ENCODE measurements at places on chromosomes 3 and 15. TPM values are rescaled to one million over a fixed set of nuclear protein-coding genes. Genes with fewer than 3 reads are reported as not detected.

SLC28A1 gene
- not detected for total RNA-seq

CBLB gene
- total RNA-seq, result 44.9 TPM

GRCh38 chr3:127383656-127384179 lies 95.9 kb upstream of the PRR20G start:
- no peak for DNase-seq

GRCh38 chr3:77186728-77187127 lies 146.8 kb downstream of the ROBO2 start:
- DNase-seq, result no peak

DNA sequence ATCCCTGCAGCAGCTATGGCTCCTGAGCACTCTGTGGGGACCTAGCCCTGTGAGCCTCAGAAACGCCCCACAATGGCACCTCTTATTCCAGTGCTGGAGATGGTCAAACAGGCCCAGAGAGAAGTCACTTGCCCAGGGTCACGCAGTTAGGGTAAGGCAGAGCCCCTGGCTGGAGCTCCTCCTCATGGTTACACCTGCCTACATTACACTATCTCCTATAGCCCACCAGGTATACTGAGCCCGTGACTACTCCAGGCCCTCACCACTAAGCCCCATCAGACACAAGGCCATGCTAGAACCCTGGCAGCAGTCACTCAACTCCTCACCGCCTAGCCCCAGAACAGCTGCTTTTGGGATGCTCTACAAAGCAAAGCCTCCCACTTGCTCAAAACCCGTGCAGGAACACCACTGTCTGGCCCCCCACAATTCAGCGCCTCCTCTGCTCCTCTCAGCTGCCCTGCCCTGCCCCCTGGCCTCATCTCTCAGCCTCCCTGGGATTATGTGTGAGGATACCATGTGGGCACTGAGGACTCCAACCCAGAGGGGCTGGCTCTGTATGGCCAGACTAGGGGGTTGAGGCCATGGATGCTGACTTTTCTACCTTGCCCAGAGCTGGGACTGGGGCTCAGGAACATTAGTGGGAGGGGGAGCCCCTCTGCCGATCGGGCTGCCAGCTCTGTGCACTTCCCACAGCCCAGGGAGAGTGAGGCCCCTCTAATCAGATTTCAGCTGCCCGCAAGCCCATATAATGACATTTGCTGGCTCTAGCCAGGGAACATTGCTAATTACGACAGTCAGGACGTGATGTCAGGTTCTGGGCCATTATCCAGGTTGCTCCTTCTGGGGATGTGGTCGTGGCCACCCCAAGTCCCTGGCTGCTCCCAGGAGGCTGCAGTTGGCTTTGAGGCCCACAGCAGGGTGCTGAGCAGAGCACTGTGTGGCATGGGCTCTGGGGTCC lies 4.0 kb downstream of the NT5DC2 start:
- peak; percentile 59 for DNase-seq

- no peak for DNase-seq
These were observed 21.3 kb downstream of the COLQ start for GRCh38 chr3:15500107-15500724.
